ENCODE measurements at places on chromosomes 2 and 18.

- no peak for ATAC-seq
Observed at GRCh38 chr2:233351423-233351822, 2.9 kb upstream of the DGKD start.

GRCh38 chr2:8571792-8572499 is 109.9 kb upstream of the ID2 start:
- ATAC-seq: no peak

DNA sequence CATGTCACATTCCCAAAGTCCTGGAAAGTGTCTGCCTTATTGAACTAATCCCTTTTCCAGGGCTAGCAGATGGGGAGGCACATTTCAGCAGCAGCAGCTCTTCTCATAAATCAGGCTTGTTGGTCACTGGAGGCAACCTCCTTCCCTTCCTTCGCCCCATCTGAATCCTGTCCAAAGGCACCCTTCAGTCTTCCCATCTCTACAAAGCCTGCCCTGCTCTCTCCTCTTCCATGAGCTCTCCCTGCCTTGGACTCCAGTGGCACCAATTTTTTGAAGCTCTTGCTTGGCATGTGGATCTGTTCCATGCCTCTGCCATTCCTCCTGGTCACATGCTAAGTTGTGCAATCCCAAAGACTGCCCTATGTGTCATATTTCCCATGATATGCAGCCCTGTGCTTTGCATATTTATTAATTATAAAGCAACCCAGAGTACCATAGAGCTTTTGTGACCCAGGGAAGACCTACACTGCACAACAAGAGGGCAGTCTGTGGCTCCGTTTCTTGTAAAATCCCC is 70.3 kb downstream of the ANTXR1 start:
- ATAC-seq: no peak

- no peak for ATAC-seq
Observed at GRCh38 chr2:235722869-235723268, 229.0 kb downstream of the AGAP1 start.

DNA sequence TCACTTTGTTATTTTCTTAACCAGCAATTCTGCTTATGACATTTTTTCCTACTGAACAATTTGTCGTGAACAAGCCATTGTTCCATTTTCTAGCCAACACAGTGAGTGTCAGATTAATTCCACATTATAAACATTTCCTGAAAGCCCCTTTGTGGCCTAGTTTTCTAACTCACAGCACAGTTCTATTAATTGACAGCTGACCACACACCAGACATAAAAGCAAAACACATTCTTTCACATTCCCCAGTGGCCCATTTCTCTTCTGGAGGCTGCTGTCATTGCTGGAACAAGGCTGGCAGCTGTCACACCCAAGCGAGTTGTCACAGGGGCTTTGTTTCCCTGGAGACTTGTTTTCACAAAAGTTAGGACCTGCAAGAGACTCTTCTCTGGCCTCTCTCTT is 50.7 kb downstream of the RNF152 start:
- no peak for ATAC-seq

DNA sequence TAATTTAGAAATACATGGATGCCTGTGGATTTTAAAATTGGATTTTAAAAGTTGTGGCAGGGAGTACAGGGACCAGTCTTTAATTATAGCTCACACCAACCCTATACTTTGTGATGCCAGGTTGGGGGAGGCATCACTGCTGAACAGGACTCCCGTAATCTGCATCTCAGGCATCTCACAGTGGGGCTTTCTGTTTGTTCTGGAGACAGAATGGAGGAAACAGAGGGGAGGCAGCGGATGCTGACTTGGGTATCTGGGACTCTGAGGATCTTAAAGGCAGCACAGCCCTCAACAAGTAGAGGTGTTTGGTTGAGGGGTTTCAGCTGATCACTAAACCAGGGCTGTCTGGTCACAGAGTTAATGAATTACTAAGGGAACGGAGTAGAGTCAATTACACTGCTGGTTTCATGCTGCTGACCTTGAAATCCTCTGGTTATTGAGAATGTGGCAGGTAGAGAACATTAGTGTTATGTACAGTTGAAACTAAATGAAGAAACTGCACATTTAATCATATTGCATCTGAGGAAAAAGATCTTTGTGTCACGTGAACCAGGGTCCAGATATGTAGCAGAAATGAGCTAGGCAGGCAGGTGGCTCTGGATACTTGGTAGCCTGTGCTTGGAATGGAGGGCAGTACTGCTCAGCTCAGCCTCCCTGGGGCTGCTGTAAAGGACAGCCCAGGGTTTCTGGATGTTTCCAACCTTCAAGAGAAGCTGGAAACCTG is 40.3 kb downstream of the FHOD3 start:
- ATAC-seq: no peak

GRCh38 chr2:220753486-220753885 is 818.6 kb downstream of the EPHA4 start:
- ATAC-seq: no peak

GRCh38 chr2:110993557-110994231 is 127.0 kb upstream of the BCL2L11 start:
- no peak for ATAC-seq

Measured in activated T-helper 17 cell treated with anti-CD3 and anti-CD28 coated beads, Interleukin-2, amount 50 U/mL, for 72 hours (primary cell).